HCT116 (cell line): ENCODE measurements at places on chromosomes 11 and 22. TPM values are rescaled to one million over a fixed set of nuclear protein-coding genes. Genes with fewer than 3 reads are reported as not detected.

- H3K4me1 ChIP-seq, result peaks cover 32% of the 10 kb centered on the region
- H3K27me3 ChIP-seq, result no peaks in the 10 kb centered on the region
- H3K27ac ChIP-seq, result peak within 1 kb of the TSS; percentile 95
- H3K36me3 ChIP-seq, result no peaks in the 10 kb centered on the region
- DNase-seq, result no peak
Observed at GRCh38 chr11:58575377-58576020, at the start of gene LPXN. LPXN (minus strand) TSS chr11:58575856; CDS start chr11:58575772, 84 bp downstream.

DNA sequence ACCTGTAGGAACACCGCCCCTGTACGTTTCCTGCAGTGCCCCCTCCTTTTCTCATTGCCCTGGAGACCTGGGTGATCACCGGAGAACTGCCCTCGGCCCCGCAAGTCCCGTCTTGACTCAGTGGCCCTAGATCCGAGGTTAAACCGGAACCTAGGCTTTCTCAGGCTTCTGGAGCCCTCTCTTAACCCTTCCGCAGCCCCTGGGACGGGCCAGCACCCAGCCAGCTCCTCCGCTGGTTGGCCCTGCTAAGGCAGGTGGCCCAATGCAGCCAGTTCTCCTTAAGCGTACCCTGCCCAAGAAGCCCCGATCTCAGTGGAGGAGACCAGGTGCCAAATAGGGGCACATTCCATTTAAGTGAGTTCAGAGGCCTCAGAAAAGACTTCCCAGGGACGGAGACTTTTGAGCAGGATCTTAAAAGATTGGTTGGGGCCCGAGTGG is 776 bp downstream of the NLRX1 start:
- H3K4me1 ChIP-seq, result peaks cover 29% of the 10 kb centered on the region
- peak; percentile 53 for DNase-seq

The AQP11 gene
- total RNA-seq, result 0.20 TPM

DNA sequence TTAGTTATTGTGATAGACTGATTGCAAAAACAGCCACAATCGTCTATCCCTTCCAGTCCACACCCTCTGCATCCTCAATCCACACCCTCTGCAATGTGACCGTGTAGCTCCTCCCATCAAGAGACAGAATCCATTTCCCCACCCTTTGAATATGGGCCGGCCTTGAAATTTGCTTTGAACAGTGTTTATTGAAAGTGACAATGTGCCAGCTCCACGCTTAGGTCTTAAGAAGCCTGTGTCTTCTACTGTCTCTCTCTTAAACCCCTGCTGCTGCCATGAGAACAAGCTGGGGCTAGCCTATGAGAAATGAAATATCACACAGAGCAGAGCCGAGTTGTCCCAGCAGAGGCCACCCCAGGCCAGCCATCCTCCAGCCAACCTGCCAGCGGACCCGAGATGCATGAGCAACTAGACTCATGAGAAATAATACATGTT is 22.3 kb upstream of the MICAL2 start:
- no peak overlapping the region for H3K4me3 ChIP-seq
- no peaks in the 10 kb centered on the region for H3K27me3 ChIP-seq
- H3K27ac ChIP-seq, result peak overlapping the region; percentile 73

DNA sequence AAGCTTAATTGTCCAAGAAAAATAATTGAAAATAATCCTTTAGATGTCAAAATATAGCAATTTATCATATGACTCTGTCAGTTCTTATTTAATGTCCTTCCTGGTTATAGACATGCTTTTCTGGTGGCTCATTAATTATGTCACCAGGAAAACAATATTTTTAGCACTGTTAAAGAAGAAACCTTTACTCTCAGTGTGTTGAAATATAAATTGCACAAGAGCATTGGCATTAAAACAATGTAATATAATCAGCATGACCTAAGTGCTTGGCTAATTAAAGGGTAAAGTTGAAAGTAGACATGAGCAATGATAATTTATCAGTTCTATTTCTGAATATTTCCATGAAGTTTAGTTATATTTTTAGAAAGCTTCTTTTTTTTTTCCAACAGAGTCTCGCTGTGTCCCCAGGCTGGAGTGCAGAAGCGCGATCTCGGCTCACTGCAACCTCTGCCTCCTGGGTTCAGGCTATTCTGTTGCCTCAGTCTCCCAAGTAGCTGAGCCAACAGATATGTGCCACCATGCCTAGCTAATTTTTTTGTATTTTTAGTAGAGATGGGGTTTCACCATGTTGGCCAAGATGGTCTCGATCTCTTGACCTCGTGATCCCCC is 232.3 kb downstream of the JRKL start:
- H3K4me1 ChIP-seq, result no peaks in the 10 kb centered on the region
- H3K36me3 ChIP-seq, result no peaks in the 10 kb centered on the region
- no peaks in the 10 kb centered on the region for H3K27me3 ChIP-seq
- no peak overlapping the region for H3K27ac ChIP-seq
- no peak overlapping the region for H3K4me3 ChIP-seq
- no peak for DNase-seq

GRCh38 chr22:46618667-46619066 is 1.5 kb upstream of the GRAMD4 start:
- H3K36me3 ChIP-seq, result no peaks in the 10 kb centered on the region
- DNase-seq, result no peak

- H3K27ac ChIP-seq, result no peak overlapping the region
- H3K36me3 ChIP-seq, result no peaks in the 10 kb centered on the region
- no peak for DNase-seq
- no peaks in the 10 kb centered on the region for H3K4me1 ChIP-seq
Observed at GRCh38 chr11:123430721-123431497, 840 bp downstream of the GRAMD1B start.

GRCh38 chr11:131411636-131412035 is 41.2 kb downstream of the NTM start:
- no peak overlapping the region for H3K27ac ChIP-seq
- no peaks in the 10 kb centered on the region for H3K4me1 ChIP-seq
- DNase-seq, result no peak
- no peak overlapping the region for H3K4me3 ChIP-seq
- H3K27me3 ChIP-seq, result no peaks in the 10 kb centered on the region

DNA sequence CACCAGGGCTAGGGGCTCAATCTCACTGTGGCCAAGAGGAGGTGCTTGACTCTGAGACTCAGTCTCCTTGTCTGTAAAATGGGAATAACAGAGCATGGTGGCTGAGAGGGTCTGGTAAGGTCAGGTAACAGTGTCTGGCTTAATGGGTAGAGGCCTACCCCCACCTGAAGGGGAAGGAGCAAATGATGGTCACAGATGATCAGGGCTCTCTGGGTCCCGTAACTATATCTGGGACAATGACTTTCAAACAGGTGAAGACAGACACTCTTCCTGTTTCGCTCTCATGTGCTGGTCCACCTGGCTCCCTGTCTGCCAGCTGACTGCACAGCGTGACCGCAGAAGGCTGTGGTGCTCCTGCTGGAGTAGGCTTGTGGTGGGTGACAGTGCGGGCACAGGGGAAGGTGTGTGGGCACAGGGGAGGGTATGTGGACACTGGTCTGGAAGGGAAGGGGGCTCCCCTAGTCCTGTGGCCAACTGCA is 4.0 kb downstream of the A4GALT start:
- H3K4me1 ChIP-seq, result peaks cover 70% of the 10 kb centered on the region
- no peaks in the 10 kb centered on the region for H3K36me3 ChIP-seq
- no peak overlapping the region for H3K27ac ChIP-seq
- H3K4me3 ChIP-seq, result no peak overlapping the region

DNA sequence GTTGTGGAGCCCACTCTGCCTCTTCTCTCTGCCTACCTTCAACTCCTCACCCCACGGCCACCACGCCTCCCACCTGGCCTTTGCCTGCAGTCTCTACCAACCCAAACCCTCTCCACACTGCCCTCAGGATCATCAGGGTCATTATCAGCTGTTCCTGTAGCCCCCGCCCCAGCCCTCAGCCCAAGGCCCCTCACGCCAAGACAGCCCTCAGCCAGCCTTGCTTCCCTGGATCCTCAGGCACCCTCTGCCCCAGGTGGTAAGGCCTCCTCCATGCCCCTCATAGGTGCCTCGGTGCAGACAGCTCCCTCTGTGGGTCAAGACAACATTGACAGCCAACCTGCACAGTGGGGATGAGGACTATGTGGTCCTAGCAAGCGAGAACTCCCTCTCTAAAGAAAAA is 1.7 kb downstream of the SBF1 start:
- H3K27me3 ChIP-seq, result no peaks in the 10 kb centered on the region
- H3K36me3 ChIP-seq, result no peaks in the 10 kb centered on the region
- H3K4me3 ChIP-seq, result no peak overlapping the region; the same call in 1 of the 2 replicates
- H3K27ac ChIP-seq, result no peak overlapping the region; the same call in 1 of the 2 replicates
- DNase-seq, result peak; percentile 43

GRCh38 chr11:21641869-21642268 is 551.0 kb upstream of the ANO5 start:
- H3K27me3 ChIP-seq, result no peaks in the 10 kb centered on the region
- no peaks in the 10 kb centered on the region for H3K36me3 ChIP-seq
- no peaks in the 10 kb centered on the region for H3K4me1 ChIP-seq

The APOA5 gene
- total RNA-seq, result 0.12 TPM

- H3K4me1 ChIP-seq, result no peaks in the 10 kb centered on the region
- DNase-seq, result no peak
- no peaks in the 10 kb centered on the region for H3K36me3 ChIP-seq
- no peak overlapping the region for H3K4me3 ChIP-seq
- H3K27me3 ChIP-seq, result no peaks in the 10 kb centered on the region
Observed at GRCh38 chr22:22666307-22667091, 22.1 kb downstream of the GGTLC2 start.

- no peaks in the 10 kb centered on the region for H3K36me3 ChIP-seq
- H3K27me3 ChIP-seq, result no peaks in the 10 kb centered on the region
- no peaks in the 10 kb centered on the region for H3K4me1 ChIP-seq
Observed at GRCh38 chr11:76567261-76567660, 103.3 kb downstream of the LRRC32 start.

The CCT8L2 gene
- total RNA-seq, result not detected

The MYEOV gene
- total RNA-seq, result 135 TPM

GRCh38 chr11:81993755-81994154 is 739.9 kb downstream of the FAM181B start:
- no peaks in the 10 kb centered on the region for H3K4me1 ChIP-seq
- no peak overlapping the region for H3K4me3 ChIP-seq
- H3K27ac ChIP-seq, result no peak overlapping the region

The OR4X1 gene
- total RNA-seq, result not detected

- no peaks in the 10 kb centered on the region for H3K36me3 ChIP-seq
- no peak overlapping the region for H3K27ac ChIP-seq
- no peak for DNase-seq
- H3K27me3 ChIP-seq, result no peaks in the 10 kb centered on the region
Observed at GRCh38 chr11:22343371-22344032, 5.3 kb downstream of the SLC17A6 start.

DNA sequence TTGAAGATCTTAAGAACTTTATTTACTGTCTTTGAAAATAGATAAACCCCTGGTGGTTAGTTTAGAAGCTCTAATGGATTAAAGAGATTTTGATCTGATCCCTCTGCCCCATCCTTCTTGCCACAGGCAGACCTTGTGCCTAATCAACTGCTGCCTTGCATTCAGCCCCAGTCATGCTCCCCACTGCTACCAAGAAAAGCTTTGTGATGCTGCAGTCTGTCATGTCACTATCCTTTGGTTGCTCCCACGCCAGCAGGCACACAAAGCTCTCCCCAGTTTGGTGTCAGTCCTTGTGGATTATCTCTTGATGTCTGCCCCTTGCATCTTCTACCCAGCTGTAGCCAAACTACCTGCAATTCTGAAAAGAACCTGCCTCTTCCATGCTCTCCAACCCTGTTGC is 112.2 kb downstream of the MTNR1B start:
- H3K36me3 ChIP-seq, result no peaks in the 10 kb centered on the region
- no peak overlapping the region for H3K27ac ChIP-seq
- no peaks in the 10 kb centered on the region for H3K4me1 ChIP-seq
- H3K4me3 ChIP-seq, result no peak overlapping the region
- no peaks in the 10 kb centered on the region for H3K27me3 ChIP-seq

The LYVE1 gene
- 0.34 TPM for total RNA-seq

- no peaks in the 10 kb centered on the region for H3K27me3 ChIP-seq
- no peaks in the 10 kb centered on the region for H3K4me1 ChIP-seq
- H3K27ac ChIP-seq, result no peak overlapping the region
- no peaks in the 10 kb centered on the region for H3K36me3 ChIP-seq
- DNase-seq, result no peak
Observed at GRCh38 chr11:128862406-128862805, 4.7 kb downstream of the KCNJ1 start.

- no peaks in the 10 kb centered on the region for H3K4me1 ChIP-seq
- DNase-seq, result no peak
- H3K27ac ChIP-seq, result no peak overlapping the region
- 0 out of 2 replicates have a peak, but pooled peaks cover 13% of the 10 kb centered on the region for H3K27me3 ChIP-seq
Observed at GRCh38 chr11:57049749-57050148, 61.0 kb downstream of the OR5AK2 start.

- H3K36me3 ChIP-seq, result peaks cover 10% of the 10 kb centered on the region
- peaks cover 1% of the 10 kb centered on the region for H3K4me1 ChIP-seq
- DNase-seq, result no peak
- no peaks in the 10 kb centered on the region for H3K27me3 ChIP-seq
- H3K27ac ChIP-seq, result no peak overlapping the region
Observed at GRCh38 chr11:12223771-12224536, 113.6 kb downstream of the MICAL2 start.

GRCh38 chr11:27599217-27599616 is 92.6 kb upstream of the LIN7C start:
- H3K27me3 ChIP-seq, result no peaks in the 10 kb centered on the region
- no peaks in the 10 kb centered on the region for H3K4me1 ChIP-seq
- DNase-seq, result peak; percentile 4
- no peaks in the 10 kb centered on the region for H3K36me3 ChIP-seq
- no peak overlapping the region for H3K27ac ChIP-seq

- H3K4me3 ChIP-seq, result no peak overlapping the region
- DNase-seq, result no peak
- H3K36me3 ChIP-seq, result no peaks in the 10 kb centered on the region
- H3K27me3 ChIP-seq, result no peaks in the 10 kb centered on the region
- no peak overlapping the region for H3K27ac ChIP-seq
- no peaks in the 10 kb centered on the region for H3K4me1 ChIP-seq
Observed at GRCh38 chr11:132898021-132898420, 634.3 kb downstream of the OPCML start.

The ACCS gene
- 13.2 TPM for total RNA-seq
